Suprapubic skin (tissue), 4 donors: ENCODE measurements at places on chromosomes 2 and 18. TPM values are rescaled to one million over a fixed set of nuclear protein-coding genes. Genes with fewer than 3 reads are reported as not detected.

DNA sequence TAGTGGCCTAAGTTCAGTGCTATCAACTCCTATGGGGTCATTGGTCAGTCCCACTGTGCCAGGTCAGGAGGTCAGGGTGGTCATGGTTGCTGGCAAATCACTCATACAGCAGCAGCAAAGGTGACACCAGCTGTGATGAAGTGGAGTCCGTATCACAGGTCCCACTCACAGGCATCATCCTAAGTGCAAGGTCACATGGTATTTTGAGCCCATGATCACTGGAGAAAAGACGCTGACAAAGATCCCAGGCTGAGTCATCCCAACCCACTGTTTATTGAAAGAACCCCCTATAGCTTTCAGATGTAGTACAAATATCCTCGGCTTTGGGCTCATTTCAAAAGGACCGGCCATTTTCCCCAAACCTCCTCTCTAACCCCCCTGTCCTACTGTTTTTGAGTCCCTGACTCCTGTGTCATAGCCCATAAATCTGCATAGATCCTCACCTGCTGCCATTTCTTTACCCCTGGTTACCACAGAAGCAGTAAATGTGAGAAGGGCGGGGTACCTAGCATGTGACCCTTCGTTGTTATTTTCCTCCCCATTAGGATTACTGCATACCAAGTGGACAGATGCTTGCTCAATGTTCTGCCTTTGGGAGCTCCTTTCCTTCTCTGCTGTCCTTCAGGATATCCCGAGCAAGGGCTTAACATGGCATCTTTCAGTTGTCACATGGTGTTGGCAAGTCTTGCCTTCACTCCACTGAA lies 107.7 kb downstream of the COL6A3 start:
- no peak for DNase-seq

- no peak for DNase-seq
These were observed 575.2 kb downstream of the PIK3C3 start for GRCh38 chr18:42530276-42530675.

GRCh38 chr2:85342156-85342555 lies 12.2 kb downstream of the RETSAT start:
- no peak for DNase-seq

- DNase-seq, result no peak
These were observed 141.4 kb downstream of the SCG2 start for GRCh38 chr2:223460774-223461211.

Gene ZNF396
- 1.0 TPM for total RNA-seq

Gene SPP2
- not detected for total RNA-seq
